ENCODE measurements at places on chromosomes 12 and 14. TPM values are rescaled to one million over a fixed set of nuclear protein-coding genes. Genes with fewer than 3 reads are reported as not detected.

CIDEB gene
- total RNA-seq = 28.7 TPM

GRCh38 chr12:116067892-116068291, 209.6 kb downstream of the MED13L start:
- no peak overlapping the region for H3K27ac ChIP-seq
- no peak overlapping the region for H3K4me3 ChIP-seq
- peaks cover 17% of the 10 kb centered on the region for H3K4me1 ChIP-seq
- no peak for DNase-seq
- no peaks in the 10 kb centered on the region for H3K36me3 ChIP-seq

KRT74 gene
- 0.15 TPM for total RNA-seq

DNA sequence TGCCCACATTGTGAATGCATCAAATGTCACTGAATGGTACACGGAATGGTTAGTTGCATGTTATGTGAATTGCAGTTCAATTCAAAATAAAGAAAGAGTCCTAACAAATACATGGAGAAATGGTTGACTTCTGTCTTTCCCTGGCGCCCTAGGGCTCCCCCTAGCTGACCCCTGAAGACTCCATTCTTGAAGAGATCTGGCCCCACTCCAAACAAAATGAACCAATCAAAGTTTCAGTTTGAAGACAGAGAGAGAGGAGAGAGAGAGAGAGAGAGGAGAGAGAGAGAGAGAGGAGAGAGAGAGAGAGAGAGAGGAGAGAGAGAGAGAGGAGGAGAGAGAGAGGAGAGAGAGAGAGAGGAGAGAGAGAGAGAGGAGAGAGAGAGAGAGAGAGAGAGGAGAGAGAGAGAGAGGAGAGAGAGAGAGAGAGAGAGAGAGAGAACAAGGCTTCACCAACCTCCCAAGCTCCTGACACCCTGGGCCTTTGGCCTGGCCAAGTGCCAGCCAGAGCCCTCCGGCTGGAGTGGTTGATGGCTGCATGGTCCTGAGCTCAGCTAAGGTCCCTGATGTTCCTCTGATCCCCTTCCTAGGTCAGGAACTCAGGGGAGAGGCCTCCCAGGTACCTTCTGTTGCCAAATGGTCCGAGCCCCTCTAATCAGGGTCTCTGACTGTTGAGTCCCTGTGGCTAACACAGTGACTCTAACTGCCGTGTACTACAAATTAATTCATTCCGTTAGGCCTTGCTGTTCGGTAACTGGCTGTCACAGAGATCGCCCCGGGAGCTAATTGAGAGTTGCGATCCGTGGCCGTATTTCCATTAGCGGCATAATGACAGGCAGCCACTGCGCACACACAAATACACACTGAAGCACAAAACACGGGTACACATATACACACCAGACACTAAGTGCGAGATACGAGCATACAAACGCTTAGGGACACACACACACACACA, 188.8 kb downstream of the ESRRB start:
- H3K4me3 ChIP-seq = no peak overlapping the region
- no peak overlapping the region for H3K27ac ChIP-seq
- H3K4me1 ChIP-seq = no peaks in the 10 kb centered on the region
- H3K36me3 ChIP-seq = no peaks in the 10 kb centered on the region

GRCh38 chr12:95271465-95271864, 53.9 kb downstream of the VEZT start:
- no peaks in the 10 kb centered on the region for H3K4me1 ChIP-seq
- H3K27me3 ChIP-seq = no peaks in the 10 kb centered on the region
- H3K36me3 ChIP-seq = peaks cover 12% of the 10 kb centered on the region
- no peak overlapping the region for H3K27ac ChIP-seq
- H3K4me3 ChIP-seq = no peak overlapping the region
- DNase-seq = no peak

DNA sequence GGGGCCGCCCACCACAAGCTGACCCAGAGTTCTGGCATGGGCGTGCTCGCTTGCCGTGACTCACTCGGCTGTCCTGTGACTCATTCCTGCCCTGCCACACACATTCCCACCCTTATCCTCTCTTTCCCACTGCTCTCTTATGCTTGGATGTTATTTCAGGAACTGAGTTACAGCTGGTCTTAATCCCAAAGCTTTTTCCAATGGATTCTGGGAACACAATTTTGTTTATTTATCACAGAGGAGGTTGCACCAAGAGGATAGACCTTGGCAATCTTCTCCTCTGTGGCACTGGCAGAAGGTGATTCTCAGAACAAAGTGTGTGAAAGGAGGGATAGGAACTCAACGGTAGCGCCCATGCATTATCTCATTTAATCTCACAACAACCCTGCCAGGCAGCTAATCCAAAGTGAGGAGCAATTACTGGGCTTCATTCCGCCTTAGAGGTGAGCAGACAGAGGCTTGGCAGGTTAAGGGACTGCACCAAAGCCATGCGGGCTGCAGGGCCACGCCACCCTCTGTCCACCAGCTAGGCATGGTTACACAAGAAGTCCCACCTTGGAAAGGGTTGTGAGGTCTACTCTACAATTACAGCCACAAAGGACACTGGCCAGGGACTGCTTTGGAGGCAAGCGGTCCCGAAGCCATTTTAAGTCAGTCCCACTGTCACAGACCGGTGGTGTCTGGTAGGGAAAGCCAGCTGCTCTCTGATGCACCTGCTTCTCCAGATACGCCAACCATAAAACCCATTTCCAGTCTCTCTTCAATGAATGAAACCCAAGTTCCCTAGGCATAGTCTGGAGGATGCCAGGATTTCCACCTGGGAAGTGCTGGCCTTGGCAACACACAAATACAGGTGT, 32.9 kb downstream of the SYNE3 start:
- no peaks in the 10 kb centered on the region for H3K27me3 ChIP-seq
- H3K4me3 ChIP-seq = no peak overlapping the region
- H3K4me1 ChIP-seq = peaks cover 56% of the 10 kb centered on the region
- peaks cover 28% of the 10 kb centered on the region for H3K36me3 ChIP-seq
- H3K27ac ChIP-seq = peak overlapping the region; percentile 64

AGAP2 gene
- total RNA-seq = 72.6 TPM

- H3K36me3 ChIP-seq = no peaks in the 10 kb centered on the region
- peak overlapping the region; percentile 89 for H3K27ac ChIP-seq
- peaks cover 56% of the 10 kb centered on the region for H3K4me1 ChIP-seq
- DNase-seq = no peak
- peak overlapping the region; percentile 19 for H3K4me3 ChIP-seq
- no peaks in the 10 kb centered on the region for H3K27me3 ChIP-seq
Measured at GRCh38 chr14:55098561-55098898, 30.5 kb upstream of the LGALS3 start.

DNA sequence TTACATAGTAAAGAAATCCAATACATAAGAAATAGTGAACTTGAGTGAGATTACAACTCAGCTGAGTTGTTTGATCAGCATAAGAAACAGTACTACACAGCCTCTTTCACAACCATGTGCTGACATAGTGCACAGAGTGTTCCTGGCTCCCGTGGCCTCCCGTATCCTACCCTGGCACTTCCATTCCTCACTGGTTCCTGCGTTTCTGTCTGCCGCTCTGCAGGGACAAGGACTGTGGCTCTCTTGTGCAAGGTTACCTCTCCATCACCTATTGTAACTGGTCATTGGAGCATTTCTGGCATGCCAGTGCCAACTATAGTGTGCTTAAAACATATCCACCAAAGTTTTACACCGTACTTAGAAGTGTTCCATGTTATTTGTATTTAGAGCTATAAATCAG, 46.3 kb upstream of the PCED1B start:
- H3K27ac ChIP-seq = no peak overlapping the region
- H3K4me3 ChIP-seq = no peak overlapping the region
- H3K4me1 ChIP-seq = peaks cover 10% of the 10 kb centered on the region
- no peaks in the 10 kb centered on the region for H3K36me3 ChIP-seq
- DNase-seq = no peak

A2M gene
- total RNA-seq = not detected

GRCh38 chr12:47082796-47083621, 3.2 kb upstream of the AMIGO2 start:
- peak overlapping the region; percentile 42 for H3K27ac ChIP-seq
- no peak for DNase-seq
- peaks cover 74% of the 10 kb centered on the region for H3K4me1 ChIP-seq

DNA sequence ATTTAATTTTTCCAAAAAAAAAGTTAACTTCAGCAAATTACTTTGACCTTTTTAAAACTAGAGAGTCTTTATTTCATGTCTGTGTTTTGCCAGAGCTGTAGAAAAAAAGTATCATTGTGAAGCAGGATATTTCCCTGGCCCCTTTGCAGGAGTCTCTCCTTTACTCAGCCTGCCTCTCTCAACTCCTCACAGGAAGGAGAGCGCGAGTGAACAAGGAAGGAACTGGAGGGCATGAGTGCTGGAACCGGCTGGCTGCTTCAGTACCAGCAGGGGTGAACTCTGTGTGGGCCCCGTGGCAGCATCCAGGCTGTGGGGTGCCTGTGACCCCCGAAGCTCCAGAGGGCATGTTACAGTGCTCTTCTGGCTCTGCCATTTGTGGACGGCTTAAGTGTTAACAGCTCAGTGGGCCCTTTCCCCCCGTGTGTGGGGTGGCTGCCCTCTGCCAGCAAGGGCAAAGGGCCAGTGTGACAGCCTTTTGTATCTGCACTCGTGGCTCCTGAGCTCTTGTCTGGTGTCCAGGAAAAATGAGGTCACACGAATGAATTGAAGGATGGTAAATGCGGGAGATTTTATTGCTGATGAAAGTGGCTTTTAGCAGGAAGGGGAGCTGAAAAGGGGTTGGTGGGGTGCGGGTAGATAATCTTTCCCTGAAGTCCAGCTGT, 76.6 kb upstream of the KCNH3 start:
- no peaks in the 10 kb centered on the region for H3K27me3 ChIP-seq
- DNase-seq = no peak
- H3K4me3 ChIP-seq = no peak overlapping the region
- no peak overlapping the region for H3K27ac ChIP-seq
- H3K36me3 ChIP-seq = peaks cover 6% of the 10 kb centered on the region
- no peaks in the 10 kb centered on the region for H3K4me1 ChIP-seq

TTC9 gene
- 16.7 TPM for total RNA-seq

DNA sequence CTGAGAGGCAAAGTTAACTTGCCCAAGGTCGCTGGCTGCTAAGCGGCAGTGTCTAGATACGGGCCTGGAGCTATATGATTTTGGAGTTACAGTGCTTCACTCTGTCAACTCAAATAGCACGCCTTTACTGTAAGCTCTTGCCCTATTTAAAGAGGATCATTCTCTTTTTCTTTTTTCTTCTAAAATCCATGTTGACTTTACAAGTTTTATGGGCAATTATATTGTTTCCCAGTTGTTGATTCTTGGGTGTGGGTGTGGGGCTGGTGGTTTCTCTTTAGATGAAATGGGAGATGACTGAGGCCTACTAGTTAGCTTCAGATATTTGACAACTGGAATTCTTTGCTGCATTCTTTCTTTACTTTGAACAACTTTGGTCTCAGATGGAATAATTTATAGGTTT, 70.7 kb downstream of the C12orf75 start:
- H3K36me3 ChIP-seq = peaks cover 17% of the 10 kb centered on the region
- DNase-seq = no peak
- no peaks in the 10 kb centered on the region for H3K4me1 ChIP-seq

DNA sequence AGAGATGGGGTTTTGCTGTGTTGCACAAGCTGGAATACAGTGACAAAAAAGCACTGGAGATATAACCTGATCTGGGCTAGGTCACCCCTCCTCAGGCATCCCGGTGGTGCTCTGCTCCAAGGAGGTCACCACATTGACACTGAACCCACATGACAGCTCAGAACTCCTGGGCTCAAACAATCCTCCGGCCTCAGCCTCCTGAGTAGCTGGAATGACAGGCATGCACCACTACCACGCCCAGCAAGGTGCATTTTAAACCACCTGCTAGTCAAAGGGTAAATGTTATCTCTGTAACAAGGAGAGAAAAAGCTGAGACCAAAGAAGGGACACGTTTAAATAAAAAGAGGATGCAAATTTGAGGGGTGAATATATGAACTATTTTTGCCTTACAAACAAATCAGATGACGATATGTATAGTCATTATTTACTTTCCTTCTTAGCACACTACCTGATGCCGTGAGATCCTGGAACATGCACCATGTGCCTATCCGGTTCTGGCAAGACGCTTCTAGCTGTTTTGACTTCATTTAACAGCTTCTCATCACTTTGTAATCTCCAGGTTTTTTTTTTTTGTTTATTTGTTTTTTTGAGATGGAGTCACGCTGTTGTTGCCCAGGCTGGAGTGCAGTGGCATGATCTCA, 135.1 kb downstream of the PPM1H start:
- peaks cover 4% of the 10 kb centered on the region for H3K27me3 ChIP-seq
- no peaks in the 10 kb centered on the region for H3K4me1 ChIP-seq
- no peak overlapping the region for H3K4me3 ChIP-seq

GRCh38 chr12:66668311-66668710, 10.6 kb downstream of the GRIP1 start:
- H3K27ac ChIP-seq = no peak overlapping the region
- no peaks in the 10 kb centered on the region for H3K4me1 ChIP-seq
- no peaks in the 10 kb centered on the region for H3K36me3 ChIP-seq
- H3K27me3 ChIP-seq = peaks cover 4% of the 10 kb centered on the region
- H3K4me3 ChIP-seq = no peak overlapping the region

GRCh38 chr14:33315217-33315616, 376.5 kb downstream of the NPAS3 start:
- no peaks in the 10 kb centered on the region for H3K4me1 ChIP-seq
- no peaks in the 10 kb centered on the region for H3K36me3 ChIP-seq
- no peak overlapping the region for H3K4me3 ChIP-seq

KITLG gene
- 0.12 TPM for total RNA-seq

BCAT1 gene
- total RNA-seq = 7.3 TPM

- H3K27me3 ChIP-seq = no peaks in the 10 kb centered on the region
- H3K27ac ChIP-seq = no peak overlapping the region
- H3K36me3 ChIP-seq = no peaks in the 10 kb centered on the region
- DNase-seq = no peak
- H3K4me1 ChIP-seq = no peaks in the 10 kb centered on the region
Measured at GRCh38 chr12:79614730-79615129, 76.0 kb downstream of the PAWR start.

DNA sequence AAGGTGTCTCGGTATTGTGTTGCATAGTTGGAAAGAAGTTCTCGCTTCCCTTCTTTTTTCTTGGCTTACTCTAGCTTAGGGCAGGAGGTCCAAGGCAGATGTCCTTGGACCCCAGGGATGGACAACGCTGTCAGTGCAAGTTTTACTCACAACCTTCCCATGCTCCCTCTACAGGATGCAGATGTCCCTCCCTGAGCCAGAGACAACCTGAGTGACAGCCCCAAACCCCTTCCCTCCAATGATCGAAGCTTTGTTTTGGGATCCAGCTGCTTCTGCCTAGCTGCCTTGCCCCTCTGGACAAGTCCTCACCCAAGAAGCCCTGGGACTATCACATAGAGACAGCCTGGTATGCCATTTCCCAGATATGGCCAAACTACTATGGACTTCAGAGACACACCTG, 112.0 kb upstream of the RAP1B start:
- no peak overlapping the region for H3K27ac ChIP-seq
- peaks cover 23% of the 10 kb centered on the region for H3K4me1 ChIP-seq
- no peak overlapping the region for H3K4me3 ChIP-seq

GRCh38 chr14:51294951-51295525, 55.0 kb downstream of the TMX1 start:
- H3K27ac ChIP-seq = no peak overlapping the region
- no peak for DNase-seq
- H3K27me3 ChIP-seq = no peaks in the 10 kb centered on the region
- no peak overlapping the region for H3K4me3 ChIP-seq

KLRK1 gene
- 0.12 TPM for total RNA-seq

Data from activated CD4-positive, alpha-beta T cell treated with anti-CD3 and anti-CD28 coated beads, Interleukin-2, amount 10 ng/mL, durations not matched to agents 7 days and 5 days (primary cell).